ENCODE measurements at places on chromosomes 2 and 18. TPM values are rescaled to one million over a fixed set of nuclear protein-coding genes. Genes with fewer than 3 reads are reported as not detected.

The PMAIP1 gene
- total RNA-seq: 0.24 TPM

GRCh38 chr2:152557273-152557888 is 159.9 kb downstream of the PRPF40A start:
- peaks cover 5% of the 10 kb centered on the region for H3K36me3 ChIP-seq
- DNase-seq: no peak
- H3K4me3 ChIP-seq: no peak overlapping the region
- no peaks in the 10 kb centered on the region for H3K4me1 ChIP-seq

- H3K4me1 ChIP-seq: no peaks in the 10 kb centered on the region
- H3K36me3 ChIP-seq: no peaks in the 10 kb centered on the region
- no peak overlapping the region for H3K4me3 ChIP-seq
- DNase-seq: no peak
- no peak overlapping the region for H3K27ac ChIP-seq
Observed at GRCh38 chr2:60347781-60348180, 205.7 kb downstream of the BCL11A start.

- H3K4me3 ChIP-seq: no peak overlapping the region
- H3K4me1 ChIP-seq: no peaks in the 10 kb centered on the region
- H3K27ac ChIP-seq: no peak overlapping the region
- DNase-seq: no peak
Observed at GRCh38 chr18:25177631-25178030, 174.3 kb downstream of the ZNF521 start.

GRCh38 chr2:219252570-219252899 is 508 bp upstream of the TUBA4B start:
- no peak for DNase-seq
- no peaks in the 10 kb centered on the region for H3K27me3 ChIP-seq
- H3K27ac ChIP-seq: no peak overlapping the region
- H3K4me1 ChIP-seq: no peaks in the 10 kb centered on the region
- peak overlapping the region; percentile 75 for H3K4me3 ChIP-seq

- no peaks in the 10 kb centered on the region for H3K4me1 ChIP-seq
- no peaks in the 10 kb centered on the region for H3K36me3 ChIP-seq
- H3K27me3 ChIP-seq: no peaks in the 10 kb centered on the region
Observed at GRCh38 chr18:76640438-76640837, 145.4 kb upstream of the ZNF516 start.

DNA sequence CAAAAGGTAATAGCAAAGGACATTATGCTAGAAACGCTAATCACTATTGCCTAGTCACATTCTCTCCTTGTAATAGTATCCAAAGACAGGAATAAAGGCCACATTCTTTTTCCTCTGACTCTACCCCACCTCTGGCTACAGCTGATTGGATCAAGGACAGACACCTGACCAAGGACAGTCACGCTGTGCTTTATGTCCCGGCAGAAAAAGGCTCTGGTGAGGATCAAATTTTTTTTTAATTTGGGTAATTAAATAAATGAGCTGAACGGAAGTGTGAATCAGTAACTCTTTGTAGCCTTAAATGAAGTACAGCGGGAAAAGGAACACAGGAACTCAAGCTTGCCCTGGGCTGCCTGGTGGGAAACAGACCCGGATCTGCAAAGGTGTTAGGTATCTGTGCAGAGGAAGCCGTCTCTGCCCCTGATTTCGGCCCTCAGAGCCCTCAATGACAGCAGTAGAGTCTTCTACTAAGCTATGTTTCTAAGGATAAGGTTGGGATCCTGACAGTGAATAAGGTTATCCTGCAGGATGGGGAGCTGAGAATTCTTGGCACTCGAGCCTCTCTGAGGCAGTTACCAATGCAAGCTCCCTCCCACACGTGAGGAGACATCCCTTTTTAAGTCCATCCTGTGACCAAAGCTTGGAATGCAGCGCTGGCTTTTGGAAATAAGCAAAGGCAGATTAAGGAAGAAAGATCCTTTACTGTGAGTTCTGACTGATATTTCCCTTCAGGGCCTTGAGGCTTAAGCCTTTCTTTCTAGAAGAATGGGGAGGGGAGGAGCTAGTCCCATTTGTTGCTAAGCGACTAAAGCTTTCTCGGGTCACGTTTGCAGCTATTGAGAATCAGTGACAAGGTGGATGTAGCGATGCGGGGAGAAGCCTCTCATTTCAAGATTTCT is 37.8 kb upstream of the IKZF2 start:
- no peaks in the 10 kb centered on the region for H3K36me3 ChIP-seq
- H3K4me1 ChIP-seq: no peaks in the 10 kb centered on the region
- DNase-seq: no peak
- no peak overlapping the region for H3K4me3 ChIP-seq
- no peaks in the 10 kb centered on the region for H3K27me3 ChIP-seq

- H3K27ac ChIP-seq: no peak overlapping the region
- peak overlapping the region; percentile 26 for H3K4me3 ChIP-seq
- no peaks in the 10 kb centered on the region for H3K27me3 ChIP-seq
- no peaks in the 10 kb centered on the region for H3K4me1 ChIP-seq
- no peak for DNase-seq
Observed at GRCh38 chr2:191012346-191012745, 1.6 kb downstream of the STAT1 start.

Measured in aorta (tissue), 5 donors.